Stimulated activated CD4-positive, alpha-beta T cell treated with anti-CD3 and anti-CD28 coated beads, Interleukin-1b, Interleukin-23, amount 100 ng/mL, for 1 hour (primary cell): ENCODE measurements at places on chromosomes 7 and 10.

- no peak for DNase-seq
Observed at GRCh38 chr7:26686448-26686981, 177.9 kb downstream of the SKAP2 start.

DNA sequence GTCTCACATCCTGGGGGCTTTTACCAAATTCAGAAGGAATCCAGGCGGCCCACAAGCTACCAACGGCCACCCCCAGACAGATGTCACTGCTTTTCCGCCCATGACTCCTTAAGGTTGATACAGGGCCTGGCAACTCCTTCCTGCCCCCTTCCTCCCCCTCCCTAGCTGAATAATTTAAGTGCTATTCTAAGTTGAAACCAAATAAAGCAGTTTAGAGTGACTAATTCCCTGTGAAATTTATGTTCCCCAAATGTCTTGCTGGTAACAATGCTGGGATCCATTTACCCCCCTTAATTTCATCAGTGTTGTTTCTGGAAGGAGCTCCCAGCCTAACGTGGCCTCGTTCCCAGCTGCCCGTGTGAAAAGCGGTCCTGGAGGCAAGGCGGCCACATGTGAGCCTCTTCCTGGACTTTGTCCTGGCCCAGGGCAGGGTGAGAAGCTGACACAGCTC is 109.6 kb downstream of the TMEM130 start:
- DNase-seq = no peak

DNA sequence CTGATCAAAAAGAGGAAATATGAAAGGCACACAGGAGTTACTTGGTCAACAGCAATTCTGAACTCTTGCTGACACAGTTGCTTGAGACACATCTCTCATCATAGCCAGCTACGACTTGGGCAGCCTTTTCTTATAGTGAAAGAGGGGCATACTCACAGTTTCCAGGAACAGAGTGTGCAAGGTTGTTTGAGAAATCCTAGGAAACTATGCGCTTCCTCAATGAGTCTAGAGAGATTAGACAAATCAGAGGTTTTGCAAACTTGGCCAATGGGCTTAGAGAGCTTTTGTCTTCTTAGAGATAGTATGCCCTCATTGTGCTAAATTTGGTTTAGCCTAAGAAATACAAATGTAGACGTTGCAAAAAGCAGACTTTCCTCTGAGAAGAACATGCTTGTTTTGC is 370.4 kb downstream of the HGF start:
- no peak for DNase-seq

- DNase-seq = no peak
Observed at GRCh38 chr7:117772421-117772820, 100.8 kb downstream of the CTTNBP2 start.

DNA sequence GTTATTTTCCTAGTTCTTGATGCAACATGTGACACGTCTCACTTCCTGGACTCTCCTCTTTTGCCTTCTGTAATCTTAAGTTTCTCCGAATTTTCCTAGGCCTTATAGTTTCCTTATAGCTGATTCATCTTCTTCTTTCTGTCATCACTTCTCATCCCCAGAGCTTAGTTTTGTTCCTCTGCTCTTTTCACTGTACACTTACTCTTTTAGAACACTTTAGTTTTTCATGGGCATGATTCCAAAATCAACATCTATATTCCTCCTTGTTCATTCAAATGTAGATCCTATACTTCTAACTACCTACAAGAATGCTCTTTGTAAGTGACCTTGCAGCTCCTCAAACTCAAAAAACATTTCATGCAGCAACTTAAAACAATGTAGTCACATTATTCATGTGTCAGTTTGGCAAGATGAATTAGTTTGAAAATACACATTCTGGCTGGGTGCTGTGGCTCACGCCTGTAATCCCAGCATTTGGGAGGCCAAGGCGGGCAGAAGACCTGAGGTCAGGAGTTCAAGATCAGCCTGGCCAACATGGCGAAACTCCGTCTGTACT is 13.1 kb upstream of the SLC26A3 start:
- no peak for DNase-seq

GRCh38 chr7:124552217-124552616 is 213.4 kb downstream of the GPR37 start:
- no peak for DNase-seq

DNA sequence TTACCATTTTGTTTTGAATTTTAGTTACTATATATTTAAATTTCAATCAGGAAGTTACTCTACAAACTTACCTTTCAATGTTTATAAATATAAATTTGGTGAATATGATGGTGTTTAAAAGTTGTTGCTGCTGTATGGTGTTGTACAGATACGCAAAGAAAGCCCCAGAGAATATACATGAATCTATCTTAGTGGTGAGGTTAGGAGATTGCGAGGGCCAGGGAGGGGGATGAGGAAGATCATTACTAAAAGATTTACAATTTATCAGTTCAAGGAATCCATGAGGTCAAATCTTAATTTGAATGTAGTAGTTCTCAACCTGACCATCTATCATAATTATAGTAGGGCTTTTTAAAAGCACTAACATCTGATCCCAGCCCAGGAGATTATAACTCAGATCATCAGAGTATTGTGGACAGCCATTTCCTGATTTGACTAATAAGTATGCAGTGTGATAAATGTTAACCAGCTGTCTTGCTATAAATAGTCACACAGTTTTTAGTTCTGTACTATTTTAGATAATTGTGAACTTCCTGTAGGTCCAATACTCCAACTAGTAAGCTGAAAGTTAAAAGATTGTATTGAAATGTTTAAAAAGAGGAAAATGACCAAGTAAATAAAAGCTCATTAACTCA is 23.6 kb downstream of the FAM3C start:
- no peak for DNase-seq
